ENCODE measurements at places on chromosomes 2 and 18.
A peak's percentile ranks its signal among the peaks of the same experiment; 100 is the strongest.

GRCh38 chr2:3805201-3805939 lies 102.0 kb downstream of the DCDC2C start:
- no peak for DNase-seq

- DNase-seq = no peak
Observed at GRCh38 chr18:62521082-62521481, 1.7 kb upstream of the ZCCHC2 start.

DNA sequence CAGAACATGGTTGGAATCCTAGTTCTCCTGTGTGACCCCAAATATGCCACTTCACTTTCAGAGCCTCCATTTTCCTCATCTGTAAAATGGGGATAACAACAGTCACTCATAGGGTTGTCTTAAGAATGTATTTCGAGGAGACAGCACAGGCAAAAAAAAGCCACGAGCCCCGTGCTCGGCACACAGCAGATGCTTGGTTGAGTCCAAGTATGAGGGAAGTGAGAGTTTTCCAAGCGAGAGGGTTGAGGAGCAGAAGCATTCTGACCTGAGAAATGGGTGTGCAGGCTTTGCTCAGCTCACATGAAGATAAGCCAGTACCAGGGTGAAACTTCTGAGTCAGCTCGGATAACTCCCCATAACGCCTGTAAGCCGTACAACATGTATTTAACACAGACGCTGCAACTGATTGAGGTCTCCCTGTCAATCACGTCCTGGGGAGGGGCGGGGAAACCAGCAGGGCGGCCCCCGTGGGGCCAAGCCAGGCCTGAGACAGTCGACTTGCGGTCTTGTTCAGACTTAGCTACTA lies 23.0 kb upstream of the ODC1 start:
- DNase-seq = no peak

- DNase-seq = no peak
Observed at GRCh38 chr2:88855620-88856408, 164.3 kb downstream of the RPIA start.

GRCh38 chr2:197847651-197848401 lies 43.4 kb downstream of the PLCL1 start:
- no peak for DNase-seq

DNA sequence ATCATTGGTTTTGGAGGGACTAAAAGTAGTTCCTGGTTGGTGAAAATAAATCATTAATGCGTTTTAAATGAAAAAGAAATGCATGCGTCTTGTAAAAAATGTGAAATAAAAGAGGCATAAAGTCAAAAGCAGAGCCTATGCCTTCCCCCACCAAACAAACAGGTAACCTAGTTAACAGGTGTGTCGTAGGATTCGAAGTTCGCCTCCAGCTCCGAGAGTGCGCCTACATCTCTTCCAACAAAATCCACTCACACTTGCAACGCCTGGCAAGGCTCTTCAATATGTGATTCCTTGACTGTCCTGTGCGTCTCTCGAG lies 677 bp upstream of the SMAD4 start:
- no peak for DNase-seq

- DNase-seq = peak; percentile 53
Observed at GRCh38 chr2:237731663-237732062, 66.9 kb upstream of the RBM44 start.

- no peak for DNase-seq
Observed at GRCh38 chr2:162138310-162138709, 13.7 kb downstream of the GCG start.

DNA sequence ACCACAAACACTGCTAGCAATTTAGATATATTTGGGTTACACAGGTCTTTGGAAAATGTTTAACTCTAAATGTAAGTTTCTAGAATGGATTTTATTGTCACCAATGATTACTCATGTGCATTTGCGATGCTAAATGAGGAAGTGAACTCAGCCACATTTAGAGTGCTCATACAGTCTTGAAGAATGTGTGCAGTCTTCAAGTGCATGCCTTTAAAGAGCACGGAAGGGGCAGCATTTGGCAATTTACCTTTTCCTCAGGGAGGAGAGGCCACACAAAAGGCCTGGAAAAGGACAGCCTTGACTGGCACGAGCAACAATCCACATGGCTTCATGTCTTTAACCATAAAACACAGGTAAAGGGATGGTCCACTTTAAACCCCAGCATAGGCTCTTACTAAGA lies 78.5 kb upstream of the STK17B start:
- no peak for DNase-seq

- DNase-seq = no peak
Observed at GRCh38 chr2:143001501-143001900, 124.0 kb downstream of the KYNU start.

GRCh38 chr2:86064006-86064405 lies 41.7 kb downstream of the POLR1A start:
- no peak for DNase-seq

GRCh38 chr18:25042641-25043051 lies 309.3 kb downstream of the ZNF521 start:
- DNase-seq = no peak

- DNase-seq = no peak
Observed at GRCh38 chr18:26812462-26812861, 53.0 kb downstream of the AQP4 start.

- no peak for DNase-seq
Observed at GRCh38 chr2:165655661-165656060, 138.4 kb downstream of the GALNT3 start.

- DNase-seq = no peak
Observed at GRCh38 chr18:73119574-73119973, 251.8 kb upstream of the NETO1 start.

- no peak for DNase-seq
Observed at GRCh38 chr2:127681288-127681804, 6.0 kb upstream of the LIMS2 start.

GRCh38 chr2:172574965-172575364 lies 19.1 kb downstream of the PDK1 start:
- DNase-seq = no peak

DNA sequence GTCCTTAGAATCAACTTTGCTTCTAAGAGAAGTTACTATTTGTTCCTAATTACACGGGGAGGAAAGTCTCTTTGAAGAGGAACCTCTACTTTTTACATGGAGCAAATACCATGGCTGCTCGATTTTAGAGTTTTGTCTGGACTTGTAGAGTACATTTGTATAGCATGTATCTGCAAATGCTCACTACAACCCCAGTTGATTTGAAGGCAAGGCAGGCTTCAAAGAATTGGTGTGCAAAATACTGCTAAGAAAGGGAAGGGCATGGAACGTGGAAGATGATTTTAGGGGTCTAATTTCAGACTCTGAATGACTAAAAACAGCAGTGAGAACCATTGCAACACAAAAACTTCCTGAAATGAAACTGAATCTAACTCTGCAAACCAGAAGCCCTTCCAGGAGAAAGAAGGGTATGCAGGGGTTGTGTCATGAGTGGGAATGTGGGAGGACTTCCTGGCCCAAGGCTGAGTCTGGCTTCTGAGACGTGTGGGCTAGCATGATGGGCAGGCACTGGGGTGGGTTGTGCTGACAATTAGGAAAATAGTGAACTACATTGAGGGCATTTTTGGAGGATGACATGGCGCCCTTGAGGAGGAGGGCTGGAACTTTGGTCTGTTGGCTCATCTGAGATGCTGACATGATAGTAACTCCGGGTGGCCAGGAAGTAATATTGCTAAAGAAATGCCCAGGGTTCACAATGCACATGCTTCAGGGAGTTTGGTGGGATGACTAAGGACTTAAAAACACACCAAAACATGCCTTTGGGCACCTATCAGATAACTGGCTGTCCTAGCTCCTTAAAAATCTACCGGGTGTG lies 18.9 kb upstream of the IL1R2 start:
- DNase-seq = peak; percentile 95

DNA sequence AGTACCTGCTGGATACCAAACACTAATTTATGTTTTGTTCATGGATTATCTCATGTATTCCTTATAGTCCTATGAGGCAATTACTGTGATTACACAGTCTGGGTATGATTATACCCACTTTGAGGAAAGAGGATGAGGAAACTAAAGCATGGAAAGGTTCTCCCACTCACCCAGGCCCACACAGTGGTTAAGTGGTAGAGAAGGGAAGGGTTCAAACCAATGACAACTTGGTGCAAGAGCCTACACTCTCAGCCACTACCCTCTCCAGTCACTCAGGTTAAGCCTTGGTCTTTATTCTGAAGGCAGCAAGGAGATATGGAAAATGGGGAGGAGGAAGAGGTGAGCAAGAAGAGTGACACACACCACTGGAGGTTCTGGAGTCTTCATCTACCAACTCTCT lies 64.5 kb upstream of the PPP1CB start:
- no peak for DNase-seq

- DNase-seq = no peak
Observed at GRCh38 chr18:58452454-58453166, 176.3 kb downstream of the ALPK2 start.

- DNase-seq = no peak
Observed at GRCh38 chr2:133991606-133992168, 262.2 kb upstream of the MGAT5 start.

Measured in keratinocyte (primary cell).